Non-pigmented ciliary epithelial cell (primary cell): ENCODE measurements at places on chromosomes 3 and 15.

DNA sequence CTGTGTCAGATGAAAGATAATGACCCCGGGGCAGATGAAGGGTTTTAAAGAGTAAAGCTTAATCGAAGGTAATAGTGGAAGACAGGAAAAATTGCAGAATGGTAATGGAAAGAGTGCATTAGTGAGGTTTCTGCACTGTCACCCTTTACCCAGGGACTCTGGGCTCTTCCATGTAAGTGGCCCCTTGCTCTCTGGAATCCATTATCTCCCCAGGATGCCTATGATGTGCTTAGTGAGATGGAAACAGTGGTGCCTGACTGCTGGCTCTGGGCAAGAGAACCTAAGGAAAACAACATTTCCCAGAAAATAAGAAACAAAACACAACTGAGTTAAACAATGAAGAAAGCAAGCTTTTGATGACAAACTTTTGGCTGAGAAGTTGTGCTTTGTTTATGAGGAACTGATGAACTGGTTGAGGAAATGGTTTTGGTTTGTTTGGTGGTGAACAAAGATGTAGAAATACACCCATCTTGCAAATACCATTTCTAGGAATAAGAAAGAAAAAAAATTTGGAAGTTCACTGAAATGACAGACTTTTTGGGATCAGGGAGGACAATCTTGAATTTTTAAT lies 119.9 kb upstream of the RASGRP1 start:
- no peak for DNase-seq

- no peak for DNase-seq
Measured at GRCh38 chr3:18558507-18558906, 133.4 kb upstream of the SATB1 start.

DNA sequence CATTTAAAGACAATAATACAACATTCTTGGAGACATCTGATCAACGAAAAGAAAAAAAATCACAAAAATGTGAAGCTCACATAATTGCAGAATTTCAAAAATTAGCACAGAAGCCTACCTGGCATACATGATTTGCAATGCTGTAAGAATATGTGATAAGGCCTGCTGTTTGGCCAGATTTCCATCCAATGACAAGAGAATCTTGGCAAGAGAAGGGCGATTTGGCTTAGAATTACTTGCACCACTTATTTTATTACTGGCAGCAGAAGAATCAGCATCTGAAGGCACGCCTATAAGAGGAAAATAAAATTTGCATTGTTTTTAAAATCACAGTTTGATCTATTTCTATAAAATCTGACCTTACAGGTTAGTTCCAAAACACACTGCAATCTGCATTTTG lies 70.3 kb upstream of the OCA2 start:
- DNase-seq: no peak

DNA sequence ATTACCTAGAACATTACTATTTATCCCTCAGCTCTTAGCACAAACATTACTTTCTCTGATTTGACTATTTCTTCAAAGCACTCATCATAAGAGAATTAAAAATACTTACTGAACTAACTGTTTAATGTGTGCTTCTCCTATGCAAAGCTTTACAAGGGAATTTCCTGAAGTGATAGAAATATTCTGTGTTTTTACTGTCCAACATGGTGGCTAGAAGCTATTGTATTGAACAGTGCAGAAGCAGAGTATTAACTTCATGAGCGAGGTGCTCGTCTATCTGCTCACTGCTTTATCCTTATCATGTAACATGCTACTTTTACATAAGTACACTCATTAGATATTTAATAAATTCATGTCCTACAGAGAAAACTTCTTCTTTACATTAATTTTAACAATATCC lies 239.1 kb downstream of the ISL2 start:
- DNase-seq: no peak

DNA sequence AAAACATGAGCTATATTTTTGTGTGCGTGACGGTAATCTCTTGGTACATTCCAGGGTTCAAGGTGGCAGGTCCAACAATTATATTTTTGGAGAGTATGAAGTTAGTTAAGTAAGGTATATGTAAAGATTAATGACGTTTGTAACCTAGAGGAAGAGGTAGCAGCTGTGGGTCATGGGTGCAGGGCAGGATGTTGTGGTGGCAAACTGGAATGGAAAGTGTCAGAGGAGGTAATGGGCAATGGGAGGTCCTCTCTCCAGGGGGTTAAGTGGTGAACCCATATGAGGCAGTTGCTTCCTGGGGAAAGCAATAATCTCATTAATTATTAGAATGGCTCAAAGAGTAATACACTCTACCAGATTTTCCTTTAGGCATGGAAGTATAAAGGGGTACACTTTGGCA lies 1.0 kb upstream of the CD200R1L start:
- no peak for DNase-seq

GRCh38 chr15:52071570-52071969 lies 41.0 kb downstream of the BCL2L10 start:
- no peak for DNase-seq

GRCh38 chr3:109924196-109924595 lies 586.9 kb upstream of the DPPA4 start:
- no peak for DNase-seq

DNA sequence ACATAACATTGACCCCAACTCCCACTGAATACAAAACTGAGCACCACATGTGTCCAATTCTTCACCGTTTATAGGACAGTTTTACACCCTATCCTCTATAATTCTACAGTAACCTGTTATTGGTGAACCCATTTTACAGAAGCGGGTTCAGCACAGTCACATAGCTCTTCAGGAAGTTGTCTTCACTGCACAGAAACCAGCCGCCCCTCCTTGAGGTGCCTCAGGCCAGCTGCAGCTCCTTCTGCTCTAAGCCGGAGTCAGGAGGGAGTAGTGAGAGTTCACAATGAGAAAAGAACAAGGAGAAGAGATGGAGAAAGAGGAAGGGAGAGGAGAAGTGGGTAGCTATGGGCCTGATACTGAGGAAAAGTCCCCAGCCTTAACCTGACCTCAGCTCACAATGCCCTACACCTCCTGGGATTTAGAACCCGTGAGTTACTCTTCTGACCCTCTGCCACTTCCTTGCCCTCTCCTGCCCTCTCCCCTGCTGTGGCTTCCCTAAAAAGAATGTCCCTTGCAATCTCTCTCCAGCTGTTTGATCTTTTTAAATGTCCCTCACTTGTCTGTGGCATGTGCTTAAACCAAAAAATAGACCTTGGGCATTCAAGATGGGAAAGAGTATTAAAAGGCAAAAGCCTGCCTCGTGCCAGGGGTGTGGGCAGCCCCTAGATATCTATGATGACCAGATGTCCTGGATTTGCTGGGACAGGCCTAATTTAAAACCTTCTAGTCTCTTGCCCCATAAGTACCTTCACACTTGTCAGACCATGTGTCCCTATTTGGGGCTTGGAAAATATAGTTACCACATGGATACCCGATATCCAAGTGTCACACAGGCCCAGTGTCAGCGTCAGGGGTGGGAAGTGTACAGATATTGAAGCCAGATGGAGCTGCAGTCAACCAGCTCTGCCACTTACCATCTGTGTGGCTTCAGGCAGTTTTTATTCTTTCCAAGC lies 71.3 kb upstream of the HES1 start:
- DNase-seq: no peak

DNA sequence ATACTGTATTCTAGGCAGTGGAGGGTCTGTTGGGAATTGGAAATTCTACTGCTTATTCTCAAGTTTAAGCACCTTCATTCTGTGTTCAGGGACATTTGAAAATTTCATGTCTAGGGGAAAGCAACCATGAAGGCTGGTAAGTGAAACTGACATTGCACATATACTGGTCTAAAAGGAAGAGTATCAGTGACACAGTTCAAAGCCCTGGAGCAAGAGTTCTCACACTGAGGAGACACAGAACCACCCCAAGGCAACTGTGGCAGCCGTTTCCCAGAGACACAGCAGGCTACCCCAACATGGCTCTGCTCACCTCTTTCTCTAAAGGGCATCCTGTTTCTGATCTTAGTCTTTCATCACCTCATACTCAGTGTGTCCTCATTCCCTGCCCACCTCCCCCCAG lies 67.5 kb downstream of the KCNMB2 start:
- no peak for DNase-seq

GRCh38 chr15:47741907-47742306 lies 24.6 kb downstream of the SEMA6D start:
- no peak for DNase-seq

DNA sequence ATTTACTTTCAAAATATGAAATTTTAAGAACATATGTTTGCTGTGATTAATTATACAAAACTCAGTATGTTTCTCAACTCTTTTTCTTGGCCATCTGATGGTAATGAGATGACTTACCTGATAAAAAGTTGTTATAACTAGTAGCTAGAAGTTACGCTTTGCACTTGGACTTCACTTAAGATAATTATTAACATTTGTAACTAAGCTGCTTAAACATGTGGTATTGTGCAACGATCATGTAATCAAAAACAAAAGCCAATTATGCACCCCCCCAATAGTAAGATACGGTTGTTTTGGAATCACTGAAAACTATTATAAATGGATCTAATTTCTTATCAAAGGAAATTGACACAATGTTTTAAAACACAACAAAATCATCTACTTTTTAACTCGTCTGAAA lies 342.9 kb downstream of the CNTN3 start:
- no peak for DNase-seq

GRCh38 chr15:31268911-31269784 lies 57.5 kb upstream of the KLF13 start:
- no peak for DNase-seq

- peak; percentile 6 for DNase-seq
Measured at GRCh38 chr3:120855665-120856437, 52.2 kb upstream of the STXBP5L start.

GRCh38 chr3:49471856-49472495 lies 1.9 kb downstream of the DAG1 start:
- no peak for DNase-seq

GRCh38 chr15:35888815-35889214 lies 342.9 kb upstream of the DPH6 start:
- no peak for DNase-seq

DNA sequence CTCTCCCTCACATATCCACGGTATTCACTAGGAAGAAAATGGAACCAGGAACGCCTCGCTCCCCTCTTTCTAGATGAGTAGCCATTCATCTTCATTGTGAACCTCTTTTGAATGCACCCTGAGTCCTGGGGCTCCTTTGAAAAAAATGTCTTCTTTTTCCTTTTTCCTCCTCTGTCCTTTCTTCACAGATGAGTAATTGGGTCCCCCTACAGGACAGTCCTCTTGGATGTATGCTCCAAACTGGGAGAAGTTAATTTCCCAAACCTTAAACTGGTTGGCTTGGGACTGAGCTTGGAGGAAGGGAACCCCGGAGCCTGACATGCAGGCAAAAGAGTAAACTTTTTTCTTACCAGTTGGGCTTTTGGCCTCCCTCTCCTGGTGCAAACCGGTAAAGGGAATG lies 108.8 kb downstream of the DPH6 start:
- no peak for DNase-seq

DNA sequence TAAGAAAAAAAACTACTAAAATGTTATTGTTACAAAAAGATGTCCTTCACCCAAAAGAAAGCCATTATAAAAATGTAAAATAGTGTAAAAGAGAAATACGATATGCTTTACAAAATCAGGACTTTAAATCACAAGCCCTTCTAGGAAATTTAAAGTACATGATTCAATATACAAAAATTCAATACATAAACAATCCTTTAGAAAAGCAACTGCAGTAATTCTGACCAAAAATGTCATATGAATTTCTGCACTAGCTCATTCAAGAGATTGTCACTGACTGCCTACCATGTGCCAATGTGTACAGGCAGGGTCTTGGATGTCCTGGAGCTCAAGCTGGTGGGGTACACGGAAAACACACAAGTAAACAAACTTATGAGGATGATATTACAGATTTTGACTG lies 2.5 kb downstream of the MORC1 start:
- no peak for DNase-seq
